ENCODE measurements at places on chromosomes 11 and 22.

DNA sequence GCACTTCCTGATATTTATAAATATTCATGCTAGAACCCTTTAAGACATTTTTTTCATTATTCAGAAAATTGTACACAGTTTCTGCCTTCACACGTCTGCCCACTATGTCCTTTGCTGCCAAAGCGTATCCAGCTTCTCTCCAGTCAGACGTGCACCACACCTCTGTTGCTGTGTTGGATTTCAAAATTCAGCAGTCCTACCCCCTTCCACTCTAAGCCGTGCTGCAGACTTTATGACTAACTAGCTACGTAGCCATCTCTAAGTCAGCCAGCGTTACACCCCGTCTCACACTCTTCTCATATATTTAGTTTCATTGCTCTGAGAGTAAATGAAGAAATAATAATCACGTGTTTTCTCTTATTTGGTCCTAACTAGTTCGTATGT is 28.2 kb upstream of the OPCML start:
- no peak for DNase-seq

DNA sequence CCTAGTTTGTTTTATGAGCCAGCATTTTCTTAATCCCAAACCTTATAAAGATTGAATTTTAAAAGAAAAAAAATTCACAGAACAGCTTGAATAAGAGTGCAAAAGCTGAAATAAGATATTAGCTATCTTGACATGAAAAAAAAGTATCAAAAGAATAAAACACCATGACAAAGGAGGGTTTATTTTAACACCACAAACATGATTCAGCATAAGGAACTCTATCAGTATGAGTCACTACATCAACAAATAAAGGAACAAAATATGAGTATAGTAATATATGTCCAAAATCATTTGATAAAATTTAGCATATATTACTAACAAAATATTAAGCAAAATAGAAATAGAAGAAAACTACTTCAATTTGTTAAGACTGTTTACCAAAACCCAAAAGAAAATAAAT is 9.6 kb upstream of the LMO1 start:
- DNase-seq = no peak

- DNase-seq = no peak
These were observed 501.1 kb downstream of the BRD1 start for GRCh38 chr22:49326558-49326957.

DNA sequence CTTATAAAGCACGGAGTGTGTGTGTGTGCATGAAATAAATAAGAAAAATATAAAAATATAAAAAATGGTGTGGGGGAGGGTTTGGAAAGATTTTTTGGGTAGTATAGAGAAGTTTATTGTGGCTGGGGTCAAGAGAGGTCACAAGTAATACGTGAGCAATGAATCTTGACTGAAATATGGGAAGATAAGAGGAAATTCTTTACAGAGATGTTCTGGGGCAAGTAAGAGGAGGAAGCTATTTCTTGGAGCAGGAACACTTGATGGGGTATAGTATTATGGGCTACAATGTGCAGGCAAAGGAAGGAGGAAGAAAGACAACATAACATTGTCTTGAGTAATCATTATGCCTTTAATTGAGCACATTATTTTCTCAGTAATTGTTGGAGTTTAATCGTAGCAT is 2.1 kb downstream of the HBD start:
- no peak for DNase-seq

GRCh38 chr11:27505781-27506180 is 788 bp downstream of the LIN7C start:
- no peak for DNase-seq

- no peak for DNase-seq
These were observed 9.5 kb upstream of the CREB3L1 start for GRCh38 chr11:46267930-46268329.

DNA sequence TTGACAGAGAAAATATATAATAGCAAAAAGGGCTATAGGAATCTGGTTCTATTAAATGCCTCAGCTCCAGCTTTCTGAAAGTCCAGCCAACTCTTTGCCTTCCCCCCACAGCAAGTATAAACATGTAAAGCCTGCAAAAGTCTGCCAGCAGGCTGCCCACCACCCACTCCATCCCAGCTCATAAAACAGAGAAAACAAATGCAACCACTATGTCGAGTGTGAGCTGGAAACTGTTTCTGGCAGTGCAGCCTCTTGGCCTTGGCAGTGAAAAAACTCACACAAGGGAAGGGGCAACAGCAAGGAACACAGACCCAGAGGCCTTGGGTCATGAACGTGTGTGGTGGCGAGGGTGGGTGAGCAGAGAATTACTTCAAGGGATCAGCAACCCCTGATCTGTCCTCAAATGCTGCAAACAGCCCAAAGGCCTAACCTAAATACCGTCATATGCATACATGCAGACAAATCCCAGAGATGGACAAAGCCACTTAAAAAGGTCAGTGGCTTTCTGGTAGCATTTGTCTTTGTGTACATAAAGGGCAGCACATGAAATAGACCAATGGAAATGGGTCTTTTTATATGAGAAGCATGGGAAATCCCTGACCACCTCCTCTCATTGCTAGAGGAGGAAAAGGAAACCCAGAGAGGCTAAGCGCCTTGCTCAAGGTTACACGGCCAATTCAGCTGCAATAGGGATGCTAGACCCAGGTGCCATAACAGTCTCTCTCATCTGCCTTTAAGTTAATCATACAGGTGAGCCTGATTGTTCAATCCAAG is 74.8 kb downstream of the NAT10 start:
- DNase-seq = no peak

- DNase-seq = no peak
These were observed 84.7 kb downstream of the MSANTD4 start for GRCh38 chr11:105937331-105937730.

GRCh38 chr22:46275455-46276122 is 7.8 kb downstream of the TTC38 start:
- no peak for DNase-seq

- no peak for DNase-seq
These were observed 167.8 kb upstream of the NCAM1 start for GRCh38 chr11:112793416-112793815.

DNA sequence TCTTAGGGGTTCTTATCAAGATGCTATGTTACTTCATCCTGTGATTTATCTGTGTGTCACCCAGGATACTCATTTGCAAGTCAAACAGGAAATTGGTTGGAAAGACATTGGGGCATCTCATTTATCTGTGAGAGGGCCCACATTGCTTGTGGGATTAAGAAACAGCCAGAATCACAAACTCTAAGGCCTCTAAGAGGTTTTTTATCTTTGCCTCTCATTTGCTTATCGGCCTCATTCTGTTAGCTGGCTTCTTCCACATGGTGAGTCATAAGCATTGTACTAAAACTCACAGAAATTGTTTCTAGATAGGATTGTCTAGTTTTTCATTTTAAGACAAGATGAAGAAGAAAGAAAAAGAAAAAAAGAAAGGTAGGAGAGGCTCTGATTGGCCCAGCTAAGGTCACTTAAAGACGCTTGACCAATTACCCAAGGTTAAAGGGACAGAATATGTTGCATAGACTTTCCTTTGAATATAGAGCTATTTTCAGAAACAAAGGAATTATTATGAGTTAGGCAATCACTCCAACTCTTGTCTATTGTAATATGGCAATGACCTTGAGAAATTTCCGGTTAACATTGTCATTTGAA is 121.9 kb downstream of the ARHGAP42 start:
- DNase-seq = no peak

- DNase-seq = no peak
These were observed 5.8 kb downstream of the POLDIP3 start for GRCh38 chr22:42608823-42609361.

- no peak for DNase-seq
These were observed 23.1 kb upstream of the ANO5 start for GRCh38 chr11:22169833-22170232.

DNA sequence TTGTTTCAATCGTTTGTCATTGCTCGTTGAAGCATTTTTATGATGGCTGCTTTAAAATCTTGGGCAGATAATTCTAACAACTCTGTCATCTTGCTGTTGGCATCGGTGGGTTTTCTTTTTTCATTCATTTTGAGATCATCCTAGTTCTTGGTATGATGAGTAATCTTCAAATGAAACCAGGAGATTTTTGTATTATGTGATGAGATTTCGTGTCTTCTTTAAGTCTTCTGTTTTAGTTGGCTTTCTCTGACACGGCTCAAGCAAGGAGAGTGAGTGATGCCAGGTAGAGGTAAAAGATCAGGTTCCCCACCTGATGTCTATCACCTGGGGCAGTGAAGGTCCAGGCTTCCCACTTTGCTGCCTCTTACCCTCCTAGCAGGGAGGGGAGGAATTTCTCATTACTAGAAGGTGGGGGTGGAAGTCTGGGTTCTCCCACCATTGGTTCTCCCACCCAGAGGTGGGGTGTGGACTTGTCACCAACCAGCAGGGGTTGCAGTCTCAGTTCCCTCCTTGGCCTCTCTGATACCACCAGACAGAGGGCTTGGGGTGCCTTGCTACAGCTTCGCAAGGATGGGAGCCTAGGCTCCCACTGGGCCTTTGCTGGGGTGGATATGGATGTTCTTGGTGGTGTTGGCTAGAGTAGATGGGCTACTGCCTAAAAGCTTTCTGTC is 12.9 kb downstream of the CDC45 start:
- DNase-seq = no peak

DNA sequence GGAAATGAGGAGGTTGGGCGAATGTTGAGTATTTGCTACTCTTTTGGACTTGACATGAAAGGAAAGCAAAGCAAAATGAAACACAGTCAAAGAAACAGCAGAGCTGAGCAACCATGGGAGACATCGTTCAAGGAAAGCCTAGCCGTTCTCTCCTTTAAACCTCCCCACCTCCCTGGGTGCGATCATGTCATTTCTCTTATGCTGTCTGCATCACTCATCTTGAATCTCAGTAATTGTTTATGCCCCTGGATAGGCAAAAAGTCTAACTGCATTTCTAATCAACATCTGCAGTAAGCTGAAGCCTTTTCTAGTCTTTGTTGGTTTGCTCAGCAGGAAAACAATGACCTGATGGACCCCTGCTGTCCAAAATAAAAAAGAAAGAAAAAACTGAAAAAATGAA is 107.0 kb downstream of the MSANTD4 start:
- DNase-seq = no peak

- DNase-seq = no peak
These were observed 8.9 kb downstream of the SULT4A1 start for GRCh38 chr22:43853328-43853931.

DNA sequence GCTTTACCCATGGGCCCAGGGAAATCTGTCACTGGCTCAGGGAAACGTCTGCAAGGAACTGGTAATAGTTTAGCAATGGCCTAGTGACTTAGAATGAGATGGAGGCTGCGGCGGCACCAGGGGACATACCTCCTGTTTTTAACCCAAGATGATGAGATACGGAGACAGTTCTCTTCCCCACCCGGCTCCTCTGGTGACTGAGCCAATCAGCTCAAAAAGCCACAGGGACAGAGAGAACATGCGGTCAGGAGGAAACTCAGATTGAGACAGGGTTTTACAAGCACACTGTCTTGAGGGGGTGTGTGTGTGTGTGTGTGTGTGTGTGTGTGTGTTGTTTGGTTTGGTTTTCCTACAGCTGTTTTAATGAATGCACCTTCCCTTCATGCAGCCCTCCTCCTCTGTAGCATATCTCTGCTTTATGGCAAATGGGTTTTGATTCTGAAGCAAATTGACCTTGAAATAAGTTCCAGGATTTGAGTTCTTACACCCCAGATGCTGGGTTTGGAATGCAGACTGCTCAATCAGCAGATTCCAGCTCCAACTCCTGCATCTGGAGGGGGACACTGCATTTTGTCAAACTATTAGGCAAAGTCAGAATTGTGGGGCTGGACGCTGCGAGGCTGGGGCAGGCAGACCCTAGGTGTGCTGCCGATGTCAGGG is 246.2 kb downstream of the NTM start:
- no peak for DNase-seq

- no peak for DNase-seq
These were observed 14.1 kb downstream of the DEAF1 start for GRCh38 chr11:680970-681369.

GRCh38 chr11:135036488-135037297 is 624.7 kb upstream of the B3GAT1 start:
- no peak for DNase-seq

GRCh38 chr22:24224468-24224867 is 20.4 kb downstream of the GGT5 start:
- no peak for DNase-seq
